Mammary epithelial cell (primary cell): ENCODE measurements at places on chromosomes 7 and 10. TPM values are rescaled to one million over a fixed set of nuclear protein-coding genes. Genes with fewer than 3 reads are reported as not detected.

DNA sequence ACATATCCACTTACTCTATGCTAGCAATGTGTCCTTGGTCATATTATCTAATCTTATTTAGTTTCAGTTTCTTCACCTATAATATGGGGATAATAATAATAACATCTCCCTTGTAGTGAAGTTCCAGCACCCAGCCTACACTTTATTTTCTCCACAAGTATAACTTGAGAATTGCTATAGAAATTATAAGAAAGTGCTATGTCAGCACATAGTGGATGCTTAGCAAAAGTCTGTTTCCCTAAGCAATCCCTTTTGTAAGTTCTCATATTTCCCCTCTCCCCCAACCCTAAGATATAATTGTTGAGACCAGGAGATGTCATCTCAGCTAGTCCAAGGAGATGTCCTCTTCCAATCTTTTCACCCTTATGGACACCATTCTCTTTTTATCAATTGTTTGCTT lies 5.8 kb upstream of the TRUB1 start:
- no peak for DNase-seq

DNA sequence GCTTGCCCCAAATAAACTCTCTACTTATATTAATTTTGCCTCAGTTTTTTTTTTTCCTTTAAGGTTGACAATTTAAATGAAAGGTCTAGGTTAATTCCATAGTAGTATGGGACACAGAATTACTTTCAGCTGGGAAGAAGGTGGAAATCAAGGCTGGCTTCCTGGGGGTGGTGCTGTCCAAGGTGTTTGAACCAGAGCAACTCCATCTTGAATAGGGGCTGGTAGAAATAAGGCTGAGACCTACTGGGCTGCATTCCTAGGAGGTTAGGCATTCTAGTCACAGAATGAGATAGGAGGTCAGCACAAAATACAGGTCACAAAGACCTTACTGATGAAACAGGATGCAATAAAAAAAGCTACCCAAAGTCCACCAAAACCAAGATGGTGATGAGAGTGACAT lies 1190.8 kb upstream of the AUTS2 start:
- DNase-seq: no peak

DNA sequence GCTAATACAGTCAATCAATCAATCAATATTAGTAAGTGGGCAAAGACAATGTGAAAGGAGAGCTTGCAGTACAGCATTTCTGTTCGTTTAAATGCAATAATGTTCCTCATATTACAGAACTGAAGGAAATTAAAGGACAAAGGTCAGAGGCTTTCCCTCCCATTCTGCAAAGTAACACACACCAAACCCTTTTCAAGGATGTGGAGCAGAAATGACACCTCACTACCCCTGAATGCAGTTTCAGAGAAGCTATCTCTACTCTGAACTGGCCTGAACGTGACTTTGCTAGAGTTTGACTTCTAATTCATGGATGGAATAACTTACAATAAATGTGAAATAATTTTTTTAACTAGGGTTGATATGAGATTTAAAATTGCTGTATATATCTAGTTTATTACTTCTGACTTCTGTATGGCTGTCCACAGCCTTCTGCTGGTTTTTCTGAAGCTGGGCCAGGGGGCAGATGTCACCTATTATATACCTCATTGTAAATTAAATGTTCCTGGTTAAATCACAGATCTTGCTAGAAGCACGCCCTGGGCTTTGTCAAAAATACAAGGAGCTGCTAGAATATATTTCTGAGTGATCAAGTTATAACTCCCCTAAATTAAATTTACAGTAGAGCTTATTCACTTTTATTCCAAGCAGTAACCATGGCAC lies 156.9 kb upstream of the C7orf33 start:
- no peak for DNase-seq

DNA sequence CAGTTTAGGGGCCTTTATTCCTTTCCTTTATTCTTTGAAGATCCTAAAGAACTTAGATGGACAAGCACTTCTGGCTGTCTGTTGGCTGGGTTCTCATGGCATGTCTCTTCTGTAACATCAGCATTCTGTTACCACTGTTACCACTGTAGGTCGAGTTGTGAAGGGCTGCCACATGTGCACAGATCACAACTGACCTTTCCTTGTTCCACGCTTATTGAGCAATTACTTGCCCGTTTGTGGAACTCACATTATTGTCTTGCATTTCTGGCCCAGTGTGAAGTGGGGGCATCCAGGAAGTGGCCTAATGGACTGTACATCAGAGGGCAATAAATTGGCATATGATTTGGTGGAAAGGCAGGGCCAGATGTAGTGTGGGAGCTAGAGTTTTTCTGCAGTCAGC lies 23.7 kb downstream of the GBF1 start:
- no peak for DNase-seq

- DNase-seq: no peak
Observed at GRCh38 chr7:27763983-27764508, 24.1 kb downstream of the TAX1BP1 start.

DNA sequence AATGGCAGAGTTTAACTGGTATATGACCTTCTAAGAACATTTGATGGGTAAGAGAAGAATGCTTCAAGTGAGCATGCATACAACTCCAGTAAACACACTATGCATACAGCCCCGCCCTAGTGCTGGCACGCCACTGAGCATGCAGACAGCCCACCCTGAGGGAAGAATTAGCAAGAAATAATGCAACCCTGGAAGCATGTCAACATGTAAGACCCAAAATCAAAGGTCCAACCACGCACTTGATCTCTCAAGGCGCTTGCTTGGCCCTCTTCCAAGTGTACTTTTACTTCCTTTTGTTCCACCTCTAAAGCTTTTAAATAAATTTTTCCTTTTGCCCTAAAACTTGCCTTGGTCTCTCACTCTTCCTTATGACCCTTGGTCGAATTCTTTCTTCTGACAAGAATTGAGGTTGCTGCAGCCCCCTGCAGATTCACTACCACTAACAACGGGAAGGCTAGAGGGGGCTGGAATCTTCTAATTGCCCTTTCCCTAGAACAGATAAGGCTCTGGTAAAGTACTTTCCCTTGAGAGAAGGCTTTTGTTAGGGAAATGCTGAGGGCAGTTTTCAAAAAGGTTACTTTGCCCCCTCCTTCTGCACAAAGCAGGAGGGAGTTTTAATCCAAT lies 3.4 kb downstream of the FAM24B start:
- DNase-seq: no peak

Gene PTPRN2
- total RNA-seq: 0.33 TPM
